ENCODE measurements at places on chromosomes 12 and 14. TPM values are rescaled to one million over a fixed set of nuclear protein-coding genes. Genes with fewer than 3 reads are reported as not detected.

DNA sequence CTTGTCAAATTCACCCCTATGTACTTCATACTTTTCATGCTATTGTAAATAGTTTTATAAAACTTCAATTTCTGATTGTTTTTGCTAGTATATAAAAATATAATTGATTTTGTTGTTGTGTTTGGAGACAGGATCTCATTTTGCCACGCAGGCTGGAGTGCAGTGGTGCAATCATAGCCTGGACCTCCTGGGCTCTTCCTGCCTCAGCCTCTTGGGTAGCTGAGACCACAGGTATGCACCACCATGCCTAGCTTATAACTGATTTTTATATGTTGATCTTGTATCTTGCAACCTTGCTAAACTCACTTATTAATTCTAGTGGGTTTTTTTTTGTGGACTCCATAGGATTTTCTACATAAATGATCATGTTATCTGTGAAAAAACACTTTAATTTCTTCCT is 23.5 kb downstream of the ATP5MC2 start:
- no peaks in the 10 kb centered on the region for H3K27me3 ChIP-seq
- no peak for DNase-seq
- no peak overlapping the region for H3K4me3 ChIP-seq
- H3K4me1 ChIP-seq, result no peaks in the 10 kb centered on the region
- no peaks in the 10 kb centered on the region for H3K36me3 ChIP-seq

DNA sequence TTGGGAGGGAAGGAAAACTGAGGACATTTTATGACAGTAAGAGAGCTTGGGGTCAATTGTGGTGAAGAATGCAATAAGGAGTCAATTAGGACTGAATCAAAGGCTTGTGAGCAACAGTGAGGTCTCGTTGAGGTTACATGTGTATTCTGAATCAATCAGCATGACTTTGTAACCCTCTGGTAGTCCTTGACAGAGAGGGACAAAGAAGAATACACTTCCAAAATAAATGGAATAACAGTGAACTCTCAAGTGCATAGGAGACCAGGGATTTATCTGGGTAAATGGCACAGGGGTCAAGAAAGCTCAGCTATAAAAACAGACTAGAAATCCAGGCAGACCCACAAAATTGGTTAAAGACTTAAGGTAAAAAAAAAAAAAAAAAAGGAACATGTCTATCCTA is 85.1 kb upstream of the NAV3 start:
- no peak overlapping the region for H3K4me3 ChIP-seq
- DNase-seq, result no peak
- no peaks in the 10 kb centered on the region for H3K36me3 ChIP-seq

Gene AMDHD1
- 1.8 TPM for total RNA-seq

Gene SLC24A4
- 3.5 TPM for total RNA-seq

Gene FAIM2
- 2.9 TPM for total RNA-seq

DNA sequence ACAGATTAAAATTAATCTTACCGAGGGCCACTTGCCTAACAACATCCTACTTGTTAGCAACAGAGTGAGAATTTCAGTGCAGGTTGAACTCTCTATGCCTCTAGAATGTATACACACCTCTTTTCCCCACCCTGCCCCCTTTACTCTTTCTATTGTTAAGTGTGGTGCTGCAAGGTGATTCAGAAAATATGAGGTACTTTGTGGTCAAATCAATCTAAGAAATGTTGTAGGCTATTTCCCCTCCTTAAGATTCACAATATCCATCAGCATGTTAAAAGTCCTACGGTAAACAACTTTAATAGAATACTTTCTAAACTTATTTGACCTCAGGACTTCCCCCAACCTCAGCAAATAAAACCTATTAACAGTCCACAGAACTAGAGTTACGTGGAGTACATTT is 106.0 kb downstream of the LMNTD1 start:
- no peak for DNase-seq
- H3K4me3 ChIP-seq, result no peak overlapping the region
- H3K27me3 ChIP-seq, result no peaks in the 10 kb centered on the region
- H3K36me3 ChIP-seq, result no peaks in the 10 kb centered on the region
- H3K4me1 ChIP-seq, result no peaks in the 10 kb centered on the region

- H3K4me3 ChIP-seq, result no peak overlapping the region
- peaks cover 48% of the 10 kb centered on the region for H3K4me1 ChIP-seq
- H3K36me3 ChIP-seq, result no peaks in the 10 kb centered on the region
- peak; percentile 43 for DNase-seq
Observed at GRCh38 chr14:64758691-64759554, 54.7 kb downstream of the PLEKHG3 start.

DNA sequence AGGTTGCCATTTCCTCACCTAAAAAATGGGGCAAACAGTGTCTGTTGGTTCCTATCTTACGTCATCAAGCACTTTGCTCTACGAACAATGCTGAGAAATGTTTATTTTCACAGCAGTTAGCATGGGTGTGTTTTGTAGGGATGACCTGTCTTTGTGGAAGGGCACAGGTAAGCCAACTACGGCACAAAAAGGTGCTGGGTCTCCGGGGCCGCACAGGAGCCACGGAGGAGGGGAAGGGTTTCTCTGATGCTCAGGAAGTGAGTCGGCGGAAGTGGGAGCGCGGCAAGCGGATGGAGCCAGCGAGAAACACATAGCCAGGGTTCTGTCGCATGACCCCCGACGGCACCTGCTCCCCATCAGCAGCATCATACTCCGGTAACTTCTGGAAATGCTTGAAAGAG is 65.6 kb upstream of the TCL1B start:
- peaks cover 4% of the 10 kb centered on the region for H3K27me3 ChIP-seq
- H3K4me1 ChIP-seq, result no peaks in the 10 kb centered on the region
- peak overlapping the region; percentile 29 for H3K4me3 ChIP-seq
- DNase-seq, result no peak
- no peaks in the 10 kb centered on the region for H3K36me3 ChIP-seq

GRCh38 chr14:54377501-54377900 is 19.3 kb upstream of the CDKN3 start:
- no peaks in the 10 kb centered on the region for H3K36me3 ChIP-seq
- DNase-seq, result no peak

GRCh38 chr14:65239143-65239937 is 137.0 kb upstream of the MAX start:
- DNase-seq, result no peak
- H3K36me3 ChIP-seq, result no peaks in the 10 kb centered on the region
- no peak overlapping the region for H3K27ac ChIP-seq
- H3K4me3 ChIP-seq, result no peak overlapping the region

Gene LTBP2
- total RNA-seq, result 39.5 TPM
